Right hindlimb (tissue), 1 donor: ENCODE measurements at places on chromosomes 2 and 18.

- no peak for DNase-seq
Measured at GRCh38 chr18:73352546-73352945, 484.8 kb upstream of the NETO1 start.

GRCh38 chr2:232957657-232958090, 55.4 kb downstream of the NGEF start:
- no peak for DNase-seq

GRCh38 chr18:59715966-59716369, 18.7 kb upstream of the CCBE1 start:
- no peak for DNase-seq

DNA sequence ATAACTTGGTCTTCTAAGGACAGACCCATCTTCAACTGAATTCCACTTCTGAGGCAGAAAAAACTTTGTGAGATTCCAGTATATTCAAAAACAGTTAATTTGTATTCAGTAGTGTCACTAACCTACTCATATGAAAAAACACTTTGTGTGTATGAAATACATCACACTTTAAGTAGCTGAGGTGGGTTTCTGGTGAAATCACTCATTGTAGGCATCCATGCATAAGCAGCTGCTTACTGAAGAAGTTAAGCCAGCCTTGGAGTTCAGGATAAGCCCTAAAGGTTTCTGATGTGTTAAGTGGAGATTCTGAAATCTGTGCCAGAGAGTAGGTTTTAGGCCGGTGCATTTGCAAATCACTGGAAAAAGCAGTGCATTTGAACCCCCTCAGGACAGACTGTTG, 128.2 kb downstream of the BCL2 start:
- DNase-seq: no peak

- peak; percentile 29 for DNase-seq
Measured at GRCh38 chr2:138752197-138752956, 27.8 kb downstream of the NXPH2 start.

DNA sequence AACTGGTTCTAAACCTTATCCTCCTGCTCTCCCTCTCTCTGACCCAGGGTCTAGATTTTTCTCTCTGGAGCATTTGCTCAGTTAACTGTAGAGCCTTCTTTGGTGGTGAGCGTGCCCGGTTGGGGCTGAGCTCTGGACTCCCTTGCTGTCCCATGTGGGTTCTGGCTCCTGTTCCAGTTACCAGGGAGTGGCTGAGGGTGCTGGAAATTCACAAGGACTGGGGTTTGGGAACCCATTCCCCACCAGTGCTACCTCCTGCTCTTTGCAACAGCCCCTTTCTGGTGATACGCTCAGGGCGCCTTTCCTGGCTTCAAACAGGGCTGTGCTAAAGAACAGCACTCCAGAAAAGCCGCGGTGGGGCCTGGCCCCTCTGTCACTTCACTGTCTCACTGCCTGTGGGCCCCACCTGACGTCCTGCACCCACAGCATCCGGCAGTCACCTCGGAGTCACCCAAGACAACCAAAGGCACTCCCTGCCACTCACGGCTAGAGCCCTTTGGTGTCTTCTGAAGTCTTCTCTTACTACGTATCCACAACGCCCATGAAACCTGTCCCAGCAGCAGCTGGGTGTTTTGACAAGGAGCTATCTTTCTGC, 41.3 kb downstream of the CAPN13 start:
- peak; percentile 16 for DNase-seq

DNA sequence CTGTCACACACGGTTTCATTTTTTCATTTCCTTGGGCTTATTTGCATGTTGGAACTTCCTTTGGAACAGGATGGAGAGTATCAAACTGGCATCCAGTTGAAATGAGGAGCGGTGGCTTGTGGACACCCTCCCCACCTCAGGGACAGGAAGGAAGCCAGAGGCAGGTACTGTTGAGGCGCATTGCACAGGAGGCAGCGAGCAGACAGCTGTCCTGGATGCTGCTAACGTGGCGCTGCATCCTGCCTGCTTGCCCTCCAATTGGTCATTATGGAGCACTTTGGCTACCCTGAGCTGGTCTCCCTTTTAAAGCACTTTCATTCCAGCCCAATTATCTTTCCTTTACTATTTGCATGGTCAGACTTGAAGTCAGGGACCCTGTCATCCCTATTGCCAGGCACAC, 80.7 kb upstream of the ITGA4 start:
- no peak for DNase-seq

DNA sequence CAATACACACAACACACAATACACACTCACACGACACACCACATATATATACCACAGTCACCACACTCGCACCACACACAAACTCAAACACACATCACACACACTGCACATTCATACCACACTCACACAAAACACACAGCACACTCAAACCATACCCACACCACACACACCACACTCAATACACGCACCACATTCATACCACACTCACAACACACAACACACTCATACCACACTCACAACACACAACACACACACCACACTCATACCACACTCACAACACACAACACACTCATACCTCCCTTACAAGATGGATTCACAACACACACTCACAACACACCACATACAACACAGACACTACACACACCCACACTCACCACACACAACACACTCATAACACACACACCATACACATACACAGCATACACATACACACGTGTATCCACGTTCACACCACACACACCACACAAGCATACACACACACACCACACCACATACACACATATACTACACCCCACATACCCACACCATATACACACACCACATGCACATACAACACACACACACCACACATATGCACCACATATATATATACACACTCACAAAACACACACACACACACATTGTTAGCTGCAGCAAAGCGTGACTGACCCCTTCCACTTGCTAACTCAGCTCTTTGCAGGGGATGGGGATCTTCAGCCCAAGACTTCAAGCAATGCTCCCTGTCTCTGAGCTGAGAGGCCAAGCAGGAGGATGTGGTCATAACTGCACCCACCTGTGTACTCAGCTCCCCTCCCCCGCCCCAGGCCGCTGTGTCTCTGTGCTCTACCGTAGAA, 59.0 kb downstream of the SDC1 start:
- no peak for DNase-seq

GRCh38 chr18:7332452-7332851, 101.6 kb downstream of the LRRC30 start:
- DNase-seq: no peak

DNA sequence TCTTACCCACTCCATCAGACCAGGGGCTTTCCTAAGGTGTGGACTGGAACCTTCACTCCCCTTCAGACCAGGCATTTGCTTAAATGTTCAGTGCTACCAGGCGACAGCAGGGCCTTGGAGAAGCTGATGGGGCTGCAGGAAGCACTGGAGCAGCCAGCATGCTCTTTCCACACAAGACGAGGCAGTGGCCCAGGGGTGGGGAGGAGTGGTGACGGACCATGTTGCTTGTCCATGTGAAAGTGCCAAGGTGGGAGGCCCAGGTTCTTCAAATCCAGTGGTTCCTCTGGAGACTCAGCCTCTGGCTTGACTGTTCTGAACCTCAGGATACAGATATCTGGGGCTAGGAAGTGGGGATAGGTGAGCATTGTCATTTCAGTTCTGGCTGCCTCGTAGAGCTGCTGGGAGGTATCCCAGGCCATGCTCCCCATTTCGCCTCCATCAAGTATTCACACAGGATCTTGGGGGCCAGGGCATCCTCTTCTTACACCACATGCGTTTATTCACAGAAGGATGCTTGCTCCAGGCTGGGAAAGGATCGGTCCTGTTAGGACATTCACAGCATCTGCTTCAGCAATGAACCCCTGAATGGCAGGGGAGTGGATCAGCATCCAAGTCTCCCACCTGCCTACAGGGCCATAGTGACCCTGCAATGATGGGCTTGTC, 62.2 kb downstream of the SFXN5 start:
- no peak for DNase-seq

DNA sequence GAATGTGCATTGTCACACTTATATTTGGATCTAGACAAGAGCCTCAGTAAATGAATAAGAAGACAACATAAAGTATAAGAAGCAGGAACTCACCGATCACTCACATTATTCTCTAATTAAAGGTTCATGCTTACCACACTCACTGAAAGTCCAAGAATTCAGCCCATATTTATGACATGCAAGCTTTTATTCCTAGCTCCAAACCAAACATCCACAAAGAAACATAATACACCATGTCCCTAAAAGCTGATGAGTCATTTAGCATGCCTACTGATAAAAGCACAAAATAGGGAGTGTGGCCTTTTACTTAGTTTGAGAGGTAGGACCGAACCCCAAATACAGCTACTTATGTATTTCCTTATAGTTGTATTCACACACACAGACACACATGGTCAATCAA, 1094.6 kb upstream of the CDH2 start:
- DNase-seq: no peak

DNA sequence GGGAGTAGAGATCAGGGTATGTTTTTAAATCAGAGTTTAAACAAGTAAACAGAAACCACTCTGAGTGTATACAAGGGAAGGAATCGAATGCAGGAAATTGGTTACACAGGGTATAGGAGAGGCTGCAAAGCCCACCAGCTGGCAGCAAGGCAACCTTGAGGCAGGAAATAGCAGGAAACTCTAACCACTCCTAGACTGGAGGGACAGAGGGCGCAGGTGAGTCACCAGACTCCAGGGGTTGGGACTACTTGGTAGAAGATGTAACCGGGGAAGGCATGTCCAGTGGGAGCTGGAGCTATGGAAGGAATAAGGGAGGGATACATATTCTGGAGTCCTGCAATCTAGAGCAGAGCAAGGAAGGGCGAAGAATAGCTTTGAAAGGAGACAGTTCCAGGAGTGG, 152.3 kb downstream of the MEIS1 start:
- DNase-seq: no peak

GRCh38 chr2:42957109-42957860, 164.9 kb upstream of the HAAO start:
- DNase-seq: no peak

DNA sequence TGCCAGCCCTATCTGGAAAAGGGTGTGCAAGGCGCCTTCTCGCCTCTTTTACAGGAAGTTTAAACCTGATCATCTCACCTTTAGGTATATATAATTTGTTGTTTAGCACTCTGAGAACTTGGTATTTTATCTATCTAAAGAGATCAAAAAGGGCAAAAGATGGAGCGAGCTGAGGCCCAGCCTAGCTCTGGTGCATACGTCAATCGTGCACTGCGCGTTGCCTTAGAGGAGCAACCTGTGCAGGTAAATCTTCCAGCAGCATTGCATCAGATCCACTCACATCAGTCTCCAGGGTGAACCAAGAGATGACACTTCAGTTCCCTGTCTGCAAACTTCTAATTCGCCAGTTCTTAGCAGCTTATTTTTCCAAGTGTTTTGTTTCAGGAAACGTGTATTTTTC, 15.4 kb downstream of the BCL11A start:
- DNase-seq: no peak

DNA sequence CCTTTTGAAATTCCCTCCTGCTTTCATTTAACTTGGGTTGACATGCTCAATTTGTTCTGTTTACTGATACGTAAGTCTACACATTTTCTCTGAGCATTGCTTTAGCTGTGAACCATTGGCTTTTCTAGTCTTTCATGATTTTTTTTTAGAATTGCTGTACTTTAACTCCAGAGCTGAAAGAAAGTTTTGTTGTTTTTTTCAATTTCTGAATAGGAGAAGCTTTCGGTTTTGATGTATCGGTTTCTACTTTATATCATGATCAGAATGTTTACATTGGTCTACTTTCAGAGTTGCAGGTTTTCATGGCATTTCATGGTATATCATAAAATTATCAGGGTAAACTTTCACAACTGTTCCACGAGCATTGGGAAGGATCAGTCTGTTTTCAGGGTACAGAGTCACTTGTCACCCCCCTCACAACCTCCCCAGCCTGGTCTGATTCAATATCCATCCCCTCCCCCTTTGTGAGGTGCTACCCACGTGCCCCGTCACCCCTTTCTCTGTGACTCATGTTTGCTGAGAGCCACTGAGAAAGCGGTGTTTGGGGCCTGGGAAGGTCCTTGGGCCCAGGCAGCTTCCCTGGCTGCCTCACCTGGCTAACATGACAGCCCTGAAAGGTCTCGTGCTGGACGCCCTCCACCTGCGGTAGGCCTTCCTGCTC, 7.0 kb downstream of the ASTL start:
- DNase-seq: no peak

GRCh38 chr2:85887566-85888019, 1.2 kb downstream of the ST3GAL5 start:
- DNase-seq: peak; percentile 66

- DNase-seq: no peak
Measured at GRCh38 chr2:120391911-120392665, 46.2 kb downstream of the INHBB start.

DNA sequence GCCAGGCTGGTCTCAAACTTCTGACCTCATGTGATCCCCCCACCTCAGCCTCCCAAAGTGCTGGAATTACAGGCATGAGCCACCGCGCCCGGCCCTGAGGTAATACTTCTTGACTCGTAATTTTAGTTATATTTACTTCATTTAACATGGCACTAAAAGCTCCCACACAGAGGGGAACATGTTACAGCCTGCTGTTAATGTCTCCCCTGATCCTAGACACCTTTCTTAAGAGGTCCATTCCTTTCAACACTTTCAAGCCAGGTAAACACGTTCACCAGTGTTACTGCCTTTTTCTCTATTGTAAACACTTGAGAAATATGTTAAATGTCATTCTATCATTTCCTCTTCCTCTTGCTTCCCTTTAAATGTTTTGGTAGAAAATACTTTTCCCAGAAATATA, 161.4 kb downstream of the METTL4 start:
- no peak for DNase-seq

GRCh38 chr2:72887032-72887739, at the start of gene SPR:
TSS of gene SPR (plus strand) at chr2:72887408. CDS start at chr2:72887433, 25 bp downstream.
- DNase-seq: peak; percentile 70

- no peak for DNase-seq
Measured at GRCh38 chr2:66730441-66730840, 295.5 kb downstream of the MEIS1 start.

- no peak for DNase-seq
Measured at GRCh38 chr2:156405586-156405985, 30.6 kb upstream of the GPD2 start.

DNA sequence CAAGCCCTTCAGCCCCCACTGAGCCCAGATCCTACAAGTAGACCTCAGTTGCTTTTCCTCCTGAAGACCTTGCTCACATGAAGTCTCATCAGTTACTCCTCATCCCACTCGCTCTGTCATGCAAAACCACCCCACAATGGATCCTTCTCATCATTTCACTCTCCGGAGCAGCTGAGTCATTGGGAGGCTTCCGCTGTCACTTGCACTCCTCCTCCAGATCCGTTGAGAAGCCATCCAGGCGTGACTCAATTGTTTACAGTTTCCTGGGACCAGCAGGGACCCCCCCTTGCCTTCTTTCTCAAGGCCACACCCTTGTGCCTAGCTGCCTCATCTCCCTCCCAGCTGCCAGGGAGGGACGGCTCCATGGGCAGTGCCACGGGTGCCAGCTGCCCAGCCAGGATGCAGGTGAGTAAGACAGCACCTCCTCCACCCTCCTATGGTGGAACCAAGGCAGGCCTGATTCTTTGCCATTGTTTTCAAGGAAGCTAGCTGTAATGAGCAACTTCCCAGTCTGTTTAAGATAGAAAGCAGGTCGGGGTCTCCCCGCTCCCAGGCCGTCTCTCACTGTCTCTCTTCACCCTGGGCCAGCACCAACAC, 16.3 kb downstream of the GPR55 start:
- no peak for DNase-seq

GRCh38 chr2:213015387-213016165, 135.8 kb downstream of the IKZF2 start:
- no peak for DNase-seq
